ENCODE measurements at places on chromosomes 1 and 21.

DNA sequence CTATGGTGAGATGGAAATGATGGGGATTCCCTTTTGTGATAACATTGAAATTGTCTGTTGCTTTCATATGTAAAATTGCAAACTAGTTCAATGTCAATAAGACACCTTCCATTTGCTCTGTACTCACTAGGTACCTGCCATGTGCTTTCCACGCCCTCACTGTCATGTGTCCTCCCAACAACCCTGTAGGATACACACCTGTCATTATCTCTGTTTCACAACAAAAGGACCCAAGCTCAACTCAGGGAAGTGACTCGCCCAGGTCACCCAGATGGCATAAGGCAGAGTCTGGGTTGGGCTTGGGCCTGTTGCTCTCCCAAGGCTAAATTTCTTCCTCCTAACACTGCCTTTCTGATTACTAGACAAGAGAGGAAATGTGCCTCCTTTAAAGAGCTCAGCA lies 45.3 kb upstream of the MCOLN3 start:
- DNase-seq = no peak

- no peak for DNase-seq
These were observed 10.8 kb upstream of the PALMD start for GRCh38 chr1:99634971-99635624.

- DNase-seq = no peak
These were observed 4.2 kb downstream of the SDC3 start for GRCh38 chr1:30904191-30904961.

GRCh38 chr1:227913396-227913763 lies 34.4 kb downstream of the WNT9A start:
- no peak for DNase-seq

DNA sequence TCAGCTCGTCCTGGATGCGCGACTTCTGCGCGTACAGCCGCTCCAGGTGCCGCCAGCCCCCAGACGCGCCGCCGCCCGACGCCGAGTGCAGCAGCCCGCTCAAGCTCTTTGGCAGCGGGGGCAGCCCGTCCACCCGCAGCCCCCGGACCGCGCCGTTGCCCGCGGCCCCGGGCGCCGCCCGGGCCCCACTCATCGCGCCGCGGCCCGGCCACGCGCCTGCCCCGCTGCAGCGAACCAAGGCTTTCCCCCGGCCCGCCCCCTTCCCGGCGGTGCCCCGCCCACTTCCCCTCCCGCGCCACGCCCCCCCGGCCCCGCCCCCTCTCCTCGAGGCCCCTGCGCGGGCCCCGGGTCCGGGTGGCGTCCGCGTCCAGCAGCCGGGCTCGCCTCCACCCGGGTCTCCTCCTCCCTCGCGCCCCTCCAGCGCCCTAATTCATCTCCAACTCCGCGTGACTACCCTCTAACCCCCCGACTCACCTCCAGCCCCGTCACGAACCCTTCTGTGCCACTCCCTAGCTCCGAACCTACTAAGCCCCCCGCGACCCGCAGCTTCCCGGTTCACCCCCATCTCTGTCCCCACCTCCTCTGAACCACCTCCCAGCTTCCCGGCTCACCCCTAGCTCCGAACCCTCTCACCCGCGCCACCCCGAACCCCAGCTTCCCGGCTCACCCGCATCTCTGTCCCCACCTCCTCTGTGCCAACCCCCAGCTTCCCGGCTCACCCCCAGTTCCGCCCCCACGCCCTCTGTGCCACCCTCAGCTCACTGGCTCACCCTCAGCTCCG lies at the start of gene FAM89A:
TSS of gene FAM89A (minus strand) at position 236 of the 781 bp plus-strand sequence. CDS start at position 193, 43 bp downstream.
- DNase-seq = no peak

DNA sequence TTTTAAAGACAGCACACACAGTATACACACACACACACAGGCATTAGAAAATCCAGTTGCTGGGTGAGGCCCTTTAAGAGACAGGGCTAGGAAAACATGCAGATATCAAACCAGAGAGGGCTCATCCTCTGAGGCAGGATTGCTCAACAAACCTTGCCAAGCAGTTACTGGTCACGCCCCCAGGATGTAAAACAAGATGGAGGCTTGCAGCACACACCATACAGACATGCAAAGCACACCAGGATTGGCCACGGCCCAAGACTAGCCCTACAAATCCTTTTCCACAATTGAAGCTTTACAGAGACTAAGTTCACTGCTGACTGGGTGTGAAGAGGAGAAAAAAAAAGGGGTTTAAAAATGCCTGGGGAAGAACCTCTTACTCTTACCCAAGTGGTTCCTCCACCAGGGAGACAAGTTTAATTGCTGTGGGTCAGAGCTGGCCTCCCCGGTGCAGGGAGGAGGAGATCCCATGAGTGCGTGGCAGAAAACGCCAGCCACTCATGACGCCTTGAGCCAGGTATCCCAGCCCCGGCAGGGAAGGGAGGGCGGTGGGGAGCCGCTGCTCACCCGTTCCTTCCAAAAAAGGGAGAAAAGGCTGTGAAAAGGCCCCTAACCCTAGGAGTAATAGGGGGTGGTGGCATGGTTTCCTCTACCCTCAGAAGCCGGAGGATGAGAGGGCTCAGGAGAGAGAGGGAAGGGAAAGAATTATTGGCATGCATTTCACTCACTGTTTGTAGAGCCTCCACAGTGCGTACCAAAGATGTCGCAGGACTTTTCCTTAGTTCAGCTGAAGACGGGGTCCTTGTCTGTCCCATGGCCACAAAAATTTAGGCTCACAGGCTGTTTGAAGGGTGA lies 594.6 kb upstream of the ZP4 start:
- no peak for DNase-seq

DNA sequence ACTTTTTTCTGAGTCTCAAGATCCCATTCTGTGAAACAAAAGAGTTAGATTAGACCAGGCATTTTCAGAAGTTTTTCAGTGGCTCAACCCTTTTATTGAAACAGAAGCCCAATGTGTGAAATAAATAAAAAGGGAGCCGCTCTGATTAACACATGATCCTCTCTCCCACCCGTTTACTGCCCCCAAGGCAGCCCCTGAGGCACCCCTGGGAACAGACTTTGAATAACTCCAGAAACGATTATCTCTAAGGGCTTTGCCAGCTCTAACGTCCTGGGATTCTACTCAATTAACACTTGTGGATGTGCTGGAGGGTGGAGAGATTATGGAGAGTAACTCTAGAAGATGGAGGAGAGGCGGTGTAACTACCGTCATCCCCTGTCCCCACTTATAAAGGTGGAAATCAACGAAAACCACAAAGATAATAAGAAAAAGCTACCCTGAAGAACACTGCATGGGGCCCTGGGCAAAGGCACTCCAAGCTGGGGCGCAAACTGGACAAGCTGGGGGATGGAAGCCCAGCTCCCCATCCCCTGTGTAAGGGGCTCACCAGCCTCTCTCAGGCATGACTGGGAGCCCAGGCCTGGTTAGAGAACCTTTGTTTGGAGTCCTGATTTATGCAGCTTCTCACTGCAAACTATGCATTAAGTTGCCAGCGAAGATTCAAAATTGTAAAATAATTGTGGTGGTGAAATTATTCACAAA lies 39.0 kb upstream of the GRIK3 start:
- DNase-seq = no peak

- no peak for DNase-seq
These were observed 103.9 kb downstream of the RAVER2 start for GRCh38 chr1:64848803-64849202.

Data from AG04449 (cell line).